ENCODE measurements at places on chromosomes 13 and 19. TPM values are rescaled to one million over a fixed set of nuclear protein-coding genes. Genes with fewer than 3 reads are reported as not detected.
A peak's percentile ranks its signal among the peaks of the same experiment; 100 is the strongest.

- H3K27ac ChIP-seq, result no peak overlapping the region
- peak overlapping the region; percentile 8 for H3K4me3 ChIP-seq
- peak; percentile 70 for DNase-seq
- no peaks in the 10 kb centered on the region for H3K4me1 ChIP-seq
- no peaks in the 10 kb centered on the region for H3K27me3 ChIP-seq
- peaks cover 51% of the 10 kb centered on the region for H3K36me3 ChIP-seq
Measured at GRCh38 chr19:4089400-4089908, 22.8 kb upstream of the ZBTB7A start.

DNA sequence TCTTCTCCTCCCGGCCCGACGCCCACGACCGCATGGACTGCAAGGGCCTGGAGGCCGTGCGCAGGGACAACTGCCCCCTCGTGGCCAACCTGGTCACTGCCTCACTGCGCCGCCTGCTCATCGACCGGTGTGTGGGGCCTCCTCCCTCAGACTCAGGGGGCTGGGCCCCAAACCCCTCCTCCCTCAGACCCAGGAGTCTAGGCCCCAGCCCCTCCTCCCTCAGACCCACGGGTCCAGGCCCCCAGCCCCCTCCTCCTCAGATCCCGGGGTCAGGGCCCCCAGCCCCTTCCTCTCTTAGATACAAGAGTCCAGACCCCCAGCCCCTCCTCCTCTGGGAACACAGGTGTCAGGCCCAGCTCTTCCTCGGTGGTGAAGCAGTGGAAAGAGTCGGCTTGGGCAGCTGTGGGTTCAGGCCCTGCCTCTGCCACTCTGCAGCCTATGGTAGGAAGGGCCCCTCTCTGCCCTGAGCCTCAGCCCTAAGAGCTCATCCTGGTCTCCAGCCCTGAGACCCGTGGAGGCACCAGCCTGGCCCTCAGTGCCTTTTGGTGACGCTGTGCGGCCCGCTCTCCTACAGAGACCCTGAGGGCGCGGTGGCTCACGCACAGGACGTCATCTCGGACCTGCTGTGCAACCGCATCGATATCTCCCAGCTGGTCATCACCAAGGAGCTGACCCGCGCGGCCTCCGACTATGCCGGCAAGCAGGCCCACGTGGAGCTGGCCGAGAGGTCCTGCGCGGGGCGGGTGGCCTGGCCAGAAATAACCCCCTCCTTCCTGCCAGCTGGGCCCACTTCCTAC, 3.7 kb upstream of the SPIB start:
- H3K27me3 ChIP-seq, result peaks cover 4% of the 10 kb centered on the region
- DNase-seq, result peak; percentile 81
- no peak overlapping the region for H3K27ac ChIP-seq
- H3K4me3 ChIP-seq, result no peak overlapping the region
- H3K36me3 ChIP-seq, result peaks cover 4% of the 10 kb centered on the region

DNA sequence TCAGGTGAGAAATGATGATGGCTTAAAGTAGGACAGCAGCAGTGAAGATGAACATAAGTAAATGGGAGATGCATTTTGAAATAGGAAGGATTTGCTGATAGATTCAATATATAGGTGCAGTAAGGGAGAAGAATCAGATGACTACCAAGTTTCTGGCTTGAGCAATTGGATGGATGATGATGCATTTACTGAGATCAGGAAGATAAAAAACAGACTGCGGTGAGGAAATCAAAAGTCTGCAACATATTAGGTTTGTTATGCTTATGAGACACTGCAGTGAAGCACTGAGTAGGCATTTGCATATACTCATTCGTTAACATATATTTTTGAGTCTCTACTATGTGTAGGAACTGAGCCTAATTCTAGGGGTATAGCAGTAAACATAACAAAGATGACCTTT, 184.2 kb downstream of the LACC1 start:
- no peak overlapping the region for H3K4me3 ChIP-seq
- no peaks in the 10 kb centered on the region for H3K4me1 ChIP-seq
- H3K27ac ChIP-seq, result no peak overlapping the region

DNA sequence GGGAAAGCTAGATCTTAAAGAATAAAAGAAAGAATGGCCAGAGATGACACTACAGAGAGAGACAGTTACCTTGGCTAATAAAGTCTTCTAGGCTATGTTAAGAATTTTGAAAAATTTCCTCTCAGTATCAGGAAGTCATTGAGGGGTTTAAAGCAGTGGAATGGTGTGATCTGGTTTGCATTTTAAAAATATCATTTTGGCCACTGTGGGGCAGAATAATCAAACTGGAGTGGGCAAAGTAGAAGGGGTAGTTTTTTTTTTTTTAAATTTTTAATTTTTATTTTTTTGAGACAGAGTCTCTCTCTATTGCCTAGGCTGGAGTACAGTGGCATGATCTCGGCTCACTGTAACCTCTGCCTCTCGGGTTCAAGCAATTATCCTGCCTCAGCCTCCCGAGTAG, 4.4 kb upstream of the CNMD start:
- no peak overlapping the region for H3K4me3 ChIP-seq
- no peaks in the 10 kb centered on the region for H3K4me1 ChIP-seq
- no peak overlapping the region for H3K27ac ChIP-seq
- no peaks in the 10 kb centered on the region for H3K27me3 ChIP-seq

The HIPK4 gene
- not detected for total RNA-seq

All from psoas muscle (tissue), 8 donors.